ENCODE measurements at places on chromosomes 6 and 20. TPM values are rescaled to one million over a fixed set of nuclear protein-coding genes. Genes with fewer than 3 reads are reported as not detected.

DNA sequence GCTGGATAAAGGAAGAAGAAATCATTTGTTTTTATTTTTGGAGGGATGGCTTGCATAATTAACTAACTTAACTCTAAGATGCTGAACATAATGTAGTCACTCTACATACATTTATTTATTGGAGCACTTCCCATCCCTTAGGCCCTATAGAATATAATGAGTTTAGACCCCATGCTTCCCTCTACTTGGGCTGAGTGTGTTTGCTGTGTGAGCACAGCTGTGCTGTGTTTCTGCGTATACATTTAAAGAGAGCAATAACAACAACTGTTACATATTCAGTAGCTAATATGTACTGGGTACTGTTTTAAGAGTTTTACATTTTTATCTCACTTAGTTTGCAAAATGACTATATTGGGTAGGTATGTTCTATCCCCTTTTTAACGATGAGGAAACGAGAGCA, 736.6 kb upstream of the NRSN1 start:
- no peak for DNase-seq

DNA sequence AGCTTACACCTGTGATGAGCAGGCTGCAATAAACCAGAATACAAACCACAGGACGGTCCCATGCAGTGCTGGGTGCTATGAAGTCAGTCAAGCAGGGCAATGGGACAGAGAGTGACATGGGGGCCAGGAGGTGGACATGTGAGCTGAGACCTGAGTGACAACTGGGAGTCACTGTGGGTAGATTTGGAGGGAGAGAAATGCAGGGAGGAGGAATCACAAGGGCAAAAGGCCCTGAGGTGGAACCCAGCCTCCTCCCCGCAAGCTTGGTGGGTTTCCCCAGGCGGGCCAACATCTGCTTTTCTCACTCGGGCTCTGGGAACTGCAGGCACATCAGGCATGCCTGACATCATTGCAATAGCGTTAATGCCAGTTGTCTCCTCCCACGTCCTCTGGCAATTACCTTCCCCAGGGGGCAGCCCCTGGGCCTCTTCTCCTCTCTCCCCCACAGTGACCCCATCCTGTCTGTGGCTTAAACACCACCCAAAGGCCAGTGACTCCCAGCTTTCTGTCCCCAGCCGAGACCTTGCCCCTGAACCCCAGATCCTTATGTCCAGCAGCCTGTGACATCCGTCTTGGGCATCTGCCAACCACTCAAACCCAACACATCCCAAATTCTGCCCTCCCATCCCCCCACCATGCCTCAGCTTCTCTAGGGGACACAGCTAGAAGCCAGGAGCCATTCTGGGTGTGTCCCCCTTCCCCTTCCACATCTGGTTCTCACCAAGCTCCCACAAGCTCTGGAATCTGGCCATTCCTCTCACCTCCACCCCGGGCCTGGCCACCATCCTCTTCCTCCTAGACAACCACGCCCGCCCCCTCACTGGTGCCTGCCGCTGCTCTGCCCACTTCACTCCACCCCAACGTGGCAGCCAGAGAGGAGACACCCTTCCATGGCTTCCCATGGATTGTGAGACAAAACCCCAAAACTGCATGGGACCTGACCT, 28.2 kb downstream of the PDRG1 start:
- no peak for DNase-seq

GRCh38 chr6:4426968-4427367, 291.6 kb upstream of the ECI2 start:
- DNase-seq: no peak

DNA sequence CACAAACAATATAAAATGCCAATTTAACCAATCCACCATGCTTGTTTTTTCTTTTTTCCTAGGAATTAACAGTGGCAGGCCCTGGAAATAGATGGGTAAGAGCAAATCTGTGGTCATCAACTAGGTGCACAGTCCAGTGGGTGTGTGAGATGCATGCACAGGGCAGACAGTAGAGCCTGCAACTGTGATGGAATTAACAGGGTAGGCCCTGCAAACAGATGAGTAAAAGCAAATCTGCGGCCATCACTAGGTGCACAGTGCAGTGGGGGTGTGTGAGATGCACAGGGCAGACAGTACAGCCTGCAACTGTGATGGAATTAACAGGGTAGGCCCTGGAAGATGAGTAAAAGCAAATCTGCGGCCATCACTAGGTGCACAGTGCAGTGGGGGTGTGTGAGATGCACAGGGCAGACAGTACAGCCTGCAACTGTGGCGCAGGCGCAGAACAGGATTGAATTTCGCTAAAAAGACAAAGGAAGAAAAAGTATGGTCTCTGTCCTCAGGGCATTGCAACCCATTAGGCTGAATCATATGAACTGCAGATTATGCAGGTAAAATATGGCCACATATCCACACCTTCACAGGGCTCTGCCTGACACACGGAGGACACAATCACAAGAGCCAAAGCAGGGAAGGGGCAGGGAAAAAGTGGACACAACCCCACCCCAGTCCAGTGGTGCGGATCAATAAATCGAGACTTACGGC, 41.0 kb upstream of the IPCEF1 start:
- DNase-seq: no peak

GRCh38 chr6:154468760-154469159, 41.7 kb downstream of the CNKSR3 start:
- no peak for DNase-seq

DNA sequence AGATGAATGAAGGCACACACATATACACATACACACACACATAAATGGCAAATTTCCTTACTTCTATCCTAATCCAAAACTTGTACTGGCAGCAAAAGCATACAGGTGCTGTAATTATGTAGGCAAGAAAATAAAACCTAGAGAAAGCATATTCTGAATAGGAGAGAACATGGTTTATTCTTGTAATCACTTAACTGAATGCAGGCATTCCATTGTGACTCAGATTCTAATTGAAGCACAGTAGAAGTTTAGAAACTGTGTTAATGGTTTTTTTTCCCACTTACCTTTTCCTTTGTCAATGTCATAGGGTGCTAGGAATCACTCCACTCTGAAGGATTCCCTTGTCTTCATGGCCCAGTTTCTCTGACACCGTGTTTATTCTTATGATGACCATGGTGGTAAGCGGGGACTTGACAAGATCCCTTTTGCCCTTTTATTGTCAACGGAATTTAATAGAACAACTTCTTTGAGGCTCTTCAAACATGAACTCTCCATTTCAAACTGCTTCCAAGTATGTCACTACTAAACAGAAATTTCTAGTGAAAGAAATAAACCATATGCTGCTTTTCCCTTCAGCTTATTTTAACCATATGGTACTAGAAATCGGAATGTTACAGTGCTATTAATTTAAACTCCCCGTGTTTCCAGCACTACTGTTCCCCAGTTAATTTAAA, 164.2 kb downstream of the OGFRL1 start:
- DNase-seq: no peak

DNA sequence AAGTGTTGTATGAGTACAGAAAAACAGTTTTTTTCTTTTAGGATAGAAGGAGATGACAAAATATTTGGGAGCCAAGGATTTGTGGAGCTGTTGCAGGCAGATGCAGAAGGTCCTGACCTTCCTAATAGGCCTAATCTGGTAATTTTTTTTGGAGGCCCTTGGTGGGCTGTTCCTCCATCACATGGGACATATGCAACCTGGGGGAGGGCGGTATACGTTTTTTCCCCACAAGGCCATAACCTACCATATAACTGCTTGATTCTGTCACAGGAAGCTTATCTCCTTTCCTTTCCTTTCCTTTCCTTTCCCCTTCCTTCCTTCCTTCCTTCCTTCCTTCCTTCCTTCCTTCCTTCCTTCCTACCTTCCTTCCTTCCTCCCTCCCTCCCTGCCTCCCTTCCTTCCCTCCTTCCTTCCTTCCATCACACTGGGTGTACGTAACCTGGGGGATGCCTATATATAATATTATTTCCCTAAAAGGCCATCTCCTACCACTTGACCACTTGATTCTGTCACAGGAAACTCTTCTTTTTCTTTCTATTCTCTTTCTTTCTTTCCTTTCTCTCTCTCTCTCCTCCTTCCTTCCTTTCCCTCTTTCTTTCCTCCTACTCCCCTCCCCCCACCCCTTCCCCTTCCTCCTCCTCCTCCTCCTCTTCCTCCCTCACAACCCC, 185.0 kb upstream of the KCNK16 start:
- DNase-seq: no peak

DNA sequence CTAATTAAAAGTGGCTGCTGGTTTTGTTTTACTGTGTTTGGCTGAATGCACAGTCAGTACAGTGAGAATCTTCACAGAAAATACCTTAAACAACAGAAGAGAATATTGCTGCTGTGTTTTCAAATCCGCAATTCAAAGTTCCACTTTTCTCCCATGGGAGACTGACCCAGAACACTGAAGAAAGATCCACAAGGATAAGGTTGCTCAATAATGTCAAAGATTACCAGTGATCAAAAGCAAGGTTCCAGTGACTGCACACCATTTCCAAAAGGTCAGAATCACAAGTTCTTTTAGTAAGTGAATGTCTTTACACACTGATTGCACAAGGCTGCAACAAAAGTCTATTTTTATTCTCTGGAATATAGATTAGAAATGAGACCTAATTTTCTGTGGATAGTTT, 82.3 kb downstream of the EPHA7 start:
- DNase-seq: no peak

DNA sequence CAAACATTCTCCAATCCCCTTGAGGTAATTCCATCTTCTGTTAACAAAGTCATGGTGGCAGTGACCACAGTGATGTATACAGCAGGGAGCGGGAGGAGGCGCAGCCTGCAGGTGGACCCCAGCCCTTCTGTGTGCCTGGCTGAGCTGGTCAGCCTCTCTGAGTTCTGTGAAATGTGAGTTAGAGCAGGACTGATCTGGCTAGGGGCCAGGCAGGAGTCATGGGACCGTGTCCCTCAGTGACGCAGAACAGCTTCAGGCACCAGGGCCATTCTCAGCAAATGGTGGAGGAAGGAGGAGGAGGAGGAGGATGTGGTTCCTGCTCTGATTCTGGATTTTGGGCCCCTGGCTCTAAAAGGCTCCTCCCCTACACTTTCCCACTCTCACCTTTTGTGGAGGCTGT, 6.9 kb downstream of the PHACTR3 start:
- DNase-seq: no peak

Gene KCNK16
- total RNA-seq: not detected

Gene SIRPD
- total RNA-seq: not detected

Gene IL17F
- not detected for total RNA-seq

Gene IMPG1
- not detected for total RNA-seq

Gene ANKRD60
- total RNA-seq: not detected

Gene CPNE5
- total RNA-seq: 1.7 TPM

Gene EYS
- 0.60 TPM for total RNA-seq

Gene FAM209B
- 0.36 TPM for total RNA-seq

Gene TCP11
- total RNA-seq: 0.24 TPM

Gene TPBG
- total RNA-seq: 35.2 TPM

Gene SLC52A3
- 0.25 TPM for total RNA-seq
